ENCODE measurements at places on chromosomes 16 and 17. TPM values are rescaled to one million over a fixed set of nuclear protein-coding genes. Genes with fewer than 3 reads are reported as not detected.

Gene SLC38A8
- not detected for total RNA-seq

Gene MYOCD
- total RNA-seq = 4.5 TPM

Gene DNAAF1
- total RNA-seq = not detected

Gene GFAP
- total RNA-seq = 1.3 TPM

Gene PPP1R27
- total RNA-seq = not detected

Gene KRT40
- total RNA-seq = not detected

Gene MYH8
- not detected for total RNA-seq

DNA sequence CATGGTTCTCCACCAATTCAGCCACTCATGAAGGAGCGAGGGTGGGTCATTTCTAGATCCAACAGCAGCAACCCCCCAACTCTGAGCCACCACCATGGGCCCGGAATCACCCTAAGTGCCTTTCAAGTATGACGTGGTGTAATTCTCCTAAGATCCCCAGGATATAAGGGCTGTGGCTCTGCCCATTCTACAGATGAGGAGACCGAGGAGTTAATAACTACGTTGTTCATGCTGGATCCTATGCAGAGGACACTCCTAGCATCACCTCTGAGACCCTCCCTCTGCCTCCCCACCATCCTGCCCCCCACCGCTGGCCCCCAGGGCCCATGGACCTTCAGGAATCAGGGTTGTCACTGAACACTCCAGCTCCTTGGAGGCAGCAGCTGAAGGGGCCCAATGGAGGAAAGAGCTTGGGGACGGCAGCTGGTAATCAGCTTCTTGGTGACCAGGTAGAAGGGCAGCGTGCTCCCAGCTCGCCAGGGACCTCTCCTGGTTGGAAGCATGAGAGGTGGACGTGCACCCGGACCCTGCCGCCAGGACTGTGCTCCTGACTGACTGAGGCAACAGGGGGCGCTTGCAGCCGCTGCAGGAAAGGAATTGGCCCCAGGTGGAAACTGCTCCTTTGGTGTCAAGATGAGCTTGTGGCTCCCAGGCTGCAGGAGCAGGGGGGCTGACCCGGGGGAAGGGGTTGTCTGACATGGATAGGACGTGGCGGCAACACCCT is 28.2 kb upstream of the CACNG1 start:
- DNase-seq = no peak

DNA sequence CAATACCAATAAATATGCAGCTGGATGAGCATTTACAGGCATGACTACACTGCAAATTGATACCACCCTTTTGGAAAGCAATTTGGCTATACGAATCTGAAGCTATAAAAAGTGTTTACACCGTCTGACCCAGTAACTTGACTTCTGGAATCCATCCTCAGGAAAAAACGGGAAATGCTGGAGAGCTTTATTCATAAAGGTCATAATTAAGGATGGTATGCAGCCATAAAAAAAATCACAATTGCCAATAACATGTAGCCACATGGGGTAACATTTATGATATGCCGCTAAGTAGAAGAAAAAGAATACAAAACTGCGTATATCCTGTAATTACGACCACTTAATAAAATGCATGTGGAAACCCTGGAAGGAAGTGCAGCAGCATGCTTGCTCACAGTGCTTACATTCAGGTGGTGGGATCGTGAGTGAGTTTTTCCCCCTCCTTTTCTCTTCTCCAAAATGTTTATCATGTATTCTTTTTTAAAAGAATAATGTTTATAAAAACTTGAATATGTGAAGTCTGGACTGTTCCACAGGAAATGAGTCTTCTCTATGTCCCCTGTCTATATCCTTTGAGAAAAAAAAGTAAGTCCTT is 34.2 kb downstream of the COPRS start:
- no peak for DNase-seq

- no peak for DNase-seq
Measured at GRCh38 chr16:8712589-8713361, 38.4 kb downstream of the ABAT start.

- DNase-seq = no peak
Measured at GRCh38 chr16:87101903-87102302, 215.3 kb downstream of the C16orf95 start.

GRCh38 chr17:77529328-77529650 is 388.5 kb downstream of the SEC14L1 start:
- DNase-seq = peak; percentile 89

DNA sequence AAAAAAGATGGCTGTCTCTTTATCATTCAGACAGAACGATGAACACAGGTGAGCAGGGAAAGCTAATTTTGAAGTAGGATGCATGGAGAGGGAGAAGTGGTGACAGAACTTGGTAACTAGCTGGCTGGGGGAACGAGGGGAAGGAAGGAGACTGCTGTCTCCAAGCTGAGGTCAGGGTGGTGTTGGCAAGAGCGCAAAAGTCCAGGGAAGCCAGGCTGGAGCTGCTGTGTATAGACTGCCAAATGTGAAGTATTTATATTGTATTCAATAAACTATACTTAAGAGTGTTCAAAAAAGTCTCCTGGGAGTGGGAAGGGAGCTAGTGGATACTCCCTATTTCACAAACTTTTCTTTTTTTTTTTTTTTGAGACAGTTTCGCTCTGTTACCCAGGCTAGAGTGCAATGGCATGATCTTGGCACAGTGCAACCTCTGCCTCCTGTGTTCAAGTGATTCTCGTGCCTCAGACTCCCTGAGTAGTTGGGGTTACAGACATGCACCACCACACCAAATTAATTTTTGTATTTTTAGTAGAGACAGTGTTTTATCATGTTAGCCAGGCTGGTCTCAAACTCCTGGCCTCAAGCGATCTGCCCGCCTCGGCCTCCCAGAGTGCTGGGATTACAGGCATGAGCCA is 8.2 kb downstream of the TMEM106A start:
- peak; percentile 67 for DNase-seq

DNA sequence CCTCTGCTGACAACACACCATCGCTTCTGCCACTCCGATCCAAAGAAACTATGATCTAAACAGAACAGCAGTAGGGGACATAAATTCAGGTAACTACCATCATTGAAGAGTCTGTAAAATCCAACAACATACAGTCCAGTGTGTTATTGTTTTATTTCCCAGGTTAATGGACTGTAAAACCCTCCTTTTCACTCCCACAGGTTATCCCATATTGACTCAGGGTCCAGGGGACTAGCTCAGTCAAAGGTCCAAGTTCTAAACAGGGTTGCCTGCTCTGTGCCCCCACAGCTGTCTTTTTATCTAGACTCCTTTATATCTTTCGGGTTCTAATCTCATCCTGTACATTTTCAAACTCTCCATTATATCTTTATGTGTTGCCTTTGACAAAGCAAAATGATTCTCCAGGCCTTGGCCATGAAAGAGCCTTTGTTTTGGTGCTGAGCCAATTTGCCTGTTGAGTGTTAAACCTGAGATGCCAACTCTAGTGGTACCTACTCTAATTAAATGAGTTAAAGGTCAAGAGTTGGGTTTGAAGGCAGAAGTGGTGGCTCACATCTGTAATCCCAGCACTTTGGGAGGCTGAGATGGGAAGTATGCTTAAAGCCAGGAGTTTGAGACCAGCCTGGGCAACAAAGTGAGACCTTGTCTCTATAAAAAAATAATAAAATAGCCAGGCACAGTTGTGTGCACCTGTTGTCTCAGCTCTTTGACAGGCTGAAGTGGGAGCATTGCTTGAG is 80.5 kb downstream of the SNX11 start:
- no peak for DNase-seq

- DNase-seq = no peak
Measured at GRCh38 chr17:14135906-14136590, 66.7 kb downstream of the COX10 start.

GRCh38 chr17:32286518-32286900 is 20.9 kb downstream of the RHBDL3 start:
- no peak for DNase-seq

GRCh38 chr16:72836985-72837384 is 210.9 kb downstream of the ZFHX3 start:
- no peak for DNase-seq

DNA sequence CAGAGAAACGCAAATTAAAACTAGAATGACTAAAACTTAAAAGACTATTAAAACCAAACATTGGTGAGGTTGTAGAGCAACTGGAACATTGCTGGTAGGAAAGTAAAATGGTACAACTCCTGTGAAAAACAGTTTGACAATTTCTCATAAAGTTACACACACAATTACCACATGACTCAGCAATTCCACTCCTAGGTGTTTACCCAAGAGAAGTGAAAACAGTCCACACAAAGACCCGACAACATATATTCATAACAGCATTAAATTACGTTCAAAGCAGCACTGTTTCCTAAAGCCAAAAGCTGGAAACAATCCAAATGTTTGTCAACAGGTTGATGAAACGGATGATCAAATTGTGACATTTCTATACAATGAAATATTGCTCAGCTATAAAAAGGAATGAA is 26.5 kb upstream of the ALOX12 start:
- no peak for DNase-seq

- no peak for DNase-seq
Measured at GRCh38 chr16:88856122-88856827, 472 bp downstream of the GALNS start.

GRCh38 chr16:23949630-23950290 is 114.0 kb downstream of the PRKCB start:
- DNase-seq = no peak

DNA sequence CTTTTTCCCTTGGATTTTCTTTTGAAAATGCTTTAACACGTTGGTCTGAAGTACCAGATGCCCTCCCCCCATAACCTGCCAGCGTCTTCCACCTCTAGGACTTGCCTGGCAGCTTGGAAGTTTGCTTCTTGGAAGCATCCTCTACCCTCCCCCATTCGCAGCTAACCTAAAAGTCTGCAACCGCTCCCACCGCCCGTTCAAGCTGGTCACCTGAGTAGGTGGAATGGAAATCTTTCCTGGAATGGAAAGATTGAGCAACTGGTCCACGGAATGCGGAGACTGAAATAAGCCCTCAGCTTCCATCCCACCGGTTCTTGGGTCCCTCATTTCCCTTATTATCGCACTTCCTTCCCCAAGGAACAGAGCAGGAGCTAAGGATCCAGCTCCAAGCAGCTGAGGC is 31.4 kb downstream of the HS3ST3B1 start:
- no peak for DNase-seq

DNA sequence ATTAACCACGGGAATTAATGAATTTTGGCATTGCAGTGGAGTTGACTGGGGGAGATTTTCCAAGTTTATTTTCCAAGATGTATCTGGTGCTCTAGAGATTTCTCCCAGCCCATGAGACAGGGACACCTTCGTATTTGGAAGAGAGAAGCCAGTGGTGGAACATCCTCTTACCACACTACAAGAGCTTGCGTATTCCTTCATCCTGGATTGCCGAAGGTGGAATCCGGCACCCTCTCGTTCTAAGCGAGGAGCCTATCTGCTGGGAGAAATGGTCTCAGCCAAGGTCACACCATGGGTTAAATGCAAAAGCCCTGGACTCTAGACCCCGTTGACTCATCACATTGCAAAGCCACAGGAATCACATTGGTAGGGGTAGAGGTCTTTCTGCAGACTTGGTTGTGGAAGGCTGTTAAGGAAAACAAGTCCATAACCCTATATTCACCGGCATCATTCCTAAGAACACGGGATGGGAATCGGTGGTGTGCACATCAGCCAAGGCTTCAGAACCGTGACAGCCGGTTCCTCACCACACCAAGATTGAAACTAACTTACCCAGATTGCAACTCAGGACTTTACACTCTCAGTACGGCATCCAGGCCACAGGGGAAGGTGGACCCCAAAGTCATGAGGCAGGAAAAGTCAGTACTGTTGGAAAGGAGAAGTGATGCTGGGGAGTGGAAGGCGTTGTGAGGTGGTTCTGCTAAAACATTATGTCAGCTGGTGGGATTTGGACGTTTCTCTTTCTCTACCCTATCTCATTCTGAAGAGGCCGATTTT is 259.8 kb downstream of the CPPED1 start:
- DNase-seq = no peak

- DNase-seq = no peak
Measured at GRCh38 chr16:89153848-89154271, 17.7 kb upstream of the CDH15 start.

GRCh38 chr17:12830777-12831247 is 41.5 kb downstream of the ARHGAP44 start:
- DNase-seq = no peak

GRCh38 chr16:66291833-66292232 is 74.7 kb upstream of the CDH5 start:
- peak; percentile 5 for DNase-seq

GRCh38 chr16:333406-334094 is 19.0 kb downstream of the AXIN1 start:
- no peak for DNase-seq

DNA sequence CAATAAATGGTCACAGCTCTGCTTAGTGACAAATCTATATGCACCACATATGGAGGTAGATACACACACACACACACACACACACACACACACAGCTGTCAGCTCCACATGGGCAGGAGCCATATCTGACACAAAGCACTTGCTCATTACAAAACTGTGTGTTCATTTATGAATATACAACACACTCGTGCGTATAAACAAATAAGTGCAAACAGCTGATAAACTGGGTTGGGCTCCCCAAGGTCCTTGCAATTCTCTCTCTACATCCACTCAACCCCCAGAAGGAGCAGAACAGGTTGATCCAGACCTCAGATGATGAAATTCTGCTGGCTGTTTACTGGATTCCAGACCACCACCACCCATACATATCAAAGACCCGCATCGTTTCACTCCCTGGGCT is 140.7 kb downstream of the XYLT1 start:
- DNase-seq = no peak

DNA sequence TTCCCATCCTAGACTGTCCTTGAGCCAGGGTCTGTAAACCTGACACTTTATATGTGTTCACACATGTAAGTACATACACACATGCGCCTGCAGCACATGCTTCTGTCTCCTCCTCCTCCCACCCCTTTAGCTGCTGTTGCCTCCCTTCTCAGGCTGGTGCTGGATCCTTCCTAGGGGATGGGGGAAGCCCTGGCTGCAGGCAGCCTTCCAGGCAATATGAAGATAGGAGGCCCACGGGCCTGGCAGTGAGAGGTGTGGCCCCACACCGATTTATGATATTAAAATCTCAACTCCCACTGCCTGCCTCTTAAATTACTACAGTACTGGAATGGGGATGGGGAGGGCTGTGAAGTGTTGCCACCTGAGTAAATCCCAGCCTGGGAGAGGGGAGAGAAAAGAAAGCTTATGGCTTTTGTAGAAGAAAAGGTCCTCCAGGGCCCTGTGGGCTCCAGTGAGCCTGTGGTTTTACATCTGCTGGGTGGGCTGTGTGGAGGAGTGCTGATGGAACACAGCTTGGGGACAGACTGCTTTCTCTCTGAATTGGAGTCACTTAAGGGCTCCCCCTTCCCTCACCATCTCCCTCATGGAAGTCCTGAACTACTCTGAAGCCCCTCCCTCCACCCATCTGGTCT is 990 bp upstream of the WNK4 start:
- no peak for DNase-seq

DNA sequence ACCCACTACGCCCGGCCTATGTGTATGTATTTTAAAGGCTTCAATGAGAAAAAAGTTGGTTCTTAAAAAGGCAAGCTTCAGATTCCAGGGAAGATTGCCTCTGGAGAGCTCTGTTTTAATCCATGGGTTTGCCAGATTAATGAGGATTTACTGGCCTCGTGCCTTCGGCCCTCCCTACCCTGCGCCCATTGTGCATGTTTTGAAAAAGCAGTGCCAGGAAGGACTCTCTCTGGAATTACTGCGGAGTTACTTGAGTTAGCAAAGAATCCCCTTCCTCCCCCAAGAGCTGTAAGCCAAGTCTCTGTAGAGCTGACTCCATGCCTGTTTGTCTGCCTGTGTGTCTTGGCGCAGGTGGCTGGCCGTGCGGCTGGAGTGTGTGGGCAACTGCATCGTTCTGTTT is 98.9 kb downstream of the ABCC6 start:
- DNase-seq = no peak

- no peak for DNase-seq
Measured at GRCh38 chr17:76164331-76164730, 23.3 kb upstream of the FOXJ1 start.
